RPMI7951 (cell line): ENCODE measurements at places on chromosomes 2 and 18. TPM values are rescaled to one million over a fixed set of nuclear protein-coding genes. Genes with fewer than 3 reads are reported as not detected.

- DNase-seq = no peak
Observed at GRCh38 chr18:66103550-66103949, 352.7 kb downstream of the CDH7 start.

DNA sequence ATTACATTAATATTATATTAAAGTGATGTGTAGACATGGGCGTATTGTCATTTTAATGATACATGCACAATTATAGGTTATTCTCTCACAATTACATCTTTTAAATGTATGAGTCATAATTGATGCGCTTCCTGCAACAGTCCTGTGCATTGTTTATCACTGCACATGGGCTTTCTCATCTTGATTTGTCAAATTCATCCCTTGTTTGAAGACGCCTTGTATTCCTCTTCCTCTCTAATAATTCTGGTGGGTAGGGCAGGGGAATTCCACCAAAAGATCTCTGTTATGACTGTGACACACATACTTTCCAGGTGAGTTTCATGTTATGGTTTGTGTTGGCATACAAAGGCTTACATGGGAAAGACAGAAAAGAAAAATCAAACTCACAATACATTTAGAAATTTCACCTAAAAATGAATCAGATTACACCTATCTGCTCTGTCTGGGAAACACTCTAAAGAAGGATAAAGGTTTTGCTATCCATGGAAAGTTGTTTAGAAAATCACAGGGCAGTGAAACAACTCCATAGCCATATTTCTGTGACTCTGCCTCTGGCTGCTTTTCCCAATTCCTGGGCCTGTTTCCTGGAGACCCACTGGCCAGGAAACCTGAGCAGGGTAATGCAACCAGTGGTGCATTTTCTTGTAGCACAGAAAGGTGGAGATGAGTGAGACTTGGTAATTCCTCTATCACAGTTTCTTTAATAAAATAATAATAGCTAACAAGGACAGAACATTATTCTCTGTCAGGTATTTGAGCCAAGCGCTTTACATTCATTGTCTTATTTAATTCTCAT, 13.2 kb downstream of the SLC9A2 start:
- no peak for DNase-seq

GRCh38 chr2:70941701-70942100, 6.0 kb downstream of the ATP6V1B1 start:
- no peak for DNase-seq

GRCh38 chr2:98348066-98348561, 1.9 kb downstream of the CNGA3 start:
- DNase-seq = peak; percentile 33

DNA sequence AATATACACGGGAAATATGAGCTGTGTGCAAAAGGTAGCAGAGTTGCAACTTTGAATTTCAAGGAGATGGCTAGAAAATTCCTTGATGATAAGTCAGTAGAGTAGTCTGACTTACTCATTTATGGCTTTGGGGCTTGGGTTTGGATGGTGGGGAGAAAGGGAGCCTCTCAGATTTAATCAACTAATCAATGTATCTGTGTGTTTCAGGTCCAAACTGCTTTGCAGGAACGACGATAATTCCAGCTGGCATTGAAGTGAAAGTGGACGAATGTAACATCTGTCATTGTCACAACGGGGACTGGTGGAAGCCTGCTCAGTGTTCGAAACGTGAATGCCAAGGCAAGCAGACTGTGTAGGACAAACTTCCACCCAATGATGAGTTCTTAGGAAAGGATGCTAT, 164.6 kb downstream of the VWC2L start:
- no peak for DNase-seq

DNA sequence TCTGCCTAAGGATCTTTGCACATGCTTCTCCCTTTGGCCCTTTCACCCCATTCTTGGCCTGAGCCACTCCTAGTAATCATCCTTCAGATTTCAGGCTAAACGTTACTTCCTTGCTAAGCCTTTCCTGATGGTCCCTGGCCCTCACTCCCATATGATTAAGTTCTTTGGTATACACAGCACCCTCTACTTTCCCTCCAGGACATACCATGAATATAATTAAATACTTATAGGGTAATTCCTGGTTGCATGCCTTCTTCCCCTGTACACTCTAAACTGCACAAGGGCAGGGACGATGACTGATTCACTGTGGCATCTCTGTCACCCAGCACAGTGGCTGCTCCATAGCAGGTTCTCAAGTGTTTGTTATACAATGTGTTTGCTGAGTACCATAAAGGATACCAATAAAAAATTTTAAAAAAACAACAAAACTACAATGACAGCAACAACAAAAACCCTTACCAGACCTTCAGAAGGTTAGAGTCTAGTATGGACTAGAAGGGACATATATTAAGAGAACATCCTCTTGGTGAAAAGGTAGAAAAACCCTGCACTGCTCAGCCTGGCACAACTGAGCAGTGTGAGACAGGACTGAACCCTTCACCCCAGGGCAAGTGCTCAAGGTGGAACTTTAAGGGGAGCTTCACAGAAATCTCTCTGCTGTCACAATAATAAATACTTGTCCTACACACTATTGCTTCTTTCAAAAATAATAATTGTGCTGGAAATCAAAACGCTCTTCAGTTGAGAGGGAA, 76.2 kb downstream of the AAK1 start:
- DNase-seq = peak; percentile 46

DNA sequence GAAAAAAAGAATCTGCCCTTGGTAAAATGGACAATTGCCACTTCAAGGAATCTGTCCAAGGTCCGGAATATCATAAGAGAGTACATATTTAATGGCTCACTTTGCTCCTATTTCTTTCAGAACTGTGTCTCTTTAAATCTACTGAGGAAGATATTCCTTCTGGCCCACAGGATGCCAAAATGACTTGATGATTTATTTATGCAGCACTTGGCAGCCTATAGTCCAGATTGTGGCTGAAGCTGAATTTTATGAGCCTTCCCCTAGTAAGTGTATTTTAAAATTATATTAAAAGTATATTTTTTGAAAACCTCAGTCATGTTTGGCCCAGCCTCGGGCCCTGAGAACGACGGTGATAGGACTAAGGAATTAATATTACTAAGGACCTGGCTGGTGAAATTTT, 465.1 kb upstream of the HNRNPA3 start:
- DNase-seq = no peak

DNA sequence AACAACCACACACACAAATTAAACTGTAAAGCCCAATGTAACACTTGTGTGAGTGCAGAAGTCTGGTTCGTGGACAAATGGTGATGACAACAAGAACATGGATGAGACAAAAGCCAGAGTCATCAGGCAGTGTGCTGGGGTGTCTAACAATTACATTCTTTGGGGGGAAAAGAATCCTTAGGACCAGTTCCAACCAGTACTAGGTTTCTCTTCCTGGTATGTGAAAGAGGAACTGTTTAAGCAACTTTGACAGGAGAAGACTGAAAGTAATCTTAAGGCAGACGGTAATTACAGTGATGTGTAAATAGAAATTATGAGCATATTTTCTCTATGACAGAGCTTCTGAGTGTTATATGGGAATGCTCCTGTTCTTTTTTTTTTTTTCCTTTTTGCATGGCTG, 133.4 kb downstream of the AFF3 start:
- no peak for DNase-seq

DNA sequence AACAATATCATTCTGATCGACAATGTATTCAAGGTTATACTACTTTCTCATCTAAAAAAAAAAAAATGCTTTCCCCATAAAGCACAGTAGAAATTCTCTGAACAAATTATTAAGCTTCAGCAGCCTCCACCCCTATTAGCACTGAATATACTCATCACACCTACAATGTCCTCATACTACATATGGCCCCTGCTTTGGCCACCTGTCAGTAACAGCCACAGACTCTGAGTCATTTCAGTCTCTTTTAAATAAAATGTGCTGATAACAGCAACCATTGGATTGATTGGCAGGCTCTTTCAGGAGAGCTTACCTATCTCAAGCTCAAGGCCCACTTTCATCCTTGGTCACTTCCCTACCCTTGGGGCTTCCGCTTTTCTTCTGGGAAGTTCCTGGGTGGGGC, 236.7 kb downstream of the TMX3 start:
- no peak for DNase-seq

GRCh38 chr2:194380011-194380410, 1277.0 kb upstream of the SLC39A10 start:
- DNase-seq = no peak

DNA sequence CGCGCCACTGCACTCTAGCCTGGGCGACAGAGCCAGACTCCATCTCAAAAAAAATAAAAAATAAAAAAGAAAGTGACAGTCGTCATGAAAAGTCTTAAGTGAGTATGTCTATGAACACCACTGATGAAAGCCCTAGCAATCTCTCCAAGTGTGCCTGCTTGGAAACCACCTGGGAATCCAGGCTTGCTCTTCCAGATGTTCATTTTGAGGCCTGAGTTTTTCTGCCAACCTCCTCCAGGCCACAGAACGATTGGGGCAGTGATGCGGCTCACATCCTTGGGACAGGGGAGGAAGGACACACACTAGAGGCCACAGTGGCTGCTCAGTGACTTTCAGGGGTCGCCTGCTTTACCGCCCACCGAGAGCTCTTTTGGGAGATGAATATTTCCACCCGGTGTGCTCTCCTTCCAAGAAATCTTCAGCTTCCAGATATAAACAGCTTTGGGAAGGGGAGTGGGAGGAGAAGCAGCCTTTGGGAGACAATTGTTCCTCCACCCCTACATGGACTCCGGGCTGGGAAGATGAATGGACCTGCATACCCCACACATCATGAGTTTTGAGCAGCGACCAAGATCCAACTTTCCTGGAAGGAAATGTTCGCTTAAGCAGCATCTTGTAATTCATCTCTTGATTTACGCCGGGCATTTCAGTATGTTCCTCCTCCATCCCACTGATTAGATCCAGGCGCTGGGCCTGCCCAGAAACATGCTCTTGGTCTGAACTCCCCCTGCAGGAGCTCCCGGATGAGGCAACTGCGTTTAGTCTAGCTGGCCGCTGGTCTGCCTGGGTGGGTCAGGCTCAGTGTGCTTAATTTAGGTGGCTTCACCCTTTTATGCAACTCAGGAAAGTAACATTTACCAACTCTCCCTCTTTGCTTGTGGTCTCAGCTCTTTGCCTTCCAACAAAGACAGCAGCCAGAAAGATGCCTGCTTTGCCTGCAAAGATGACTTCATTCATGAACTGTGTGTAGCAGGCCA, 6.2 kb upstream of the ARMC9 start:
- peak; percentile 84 for DNase-seq

DNA sequence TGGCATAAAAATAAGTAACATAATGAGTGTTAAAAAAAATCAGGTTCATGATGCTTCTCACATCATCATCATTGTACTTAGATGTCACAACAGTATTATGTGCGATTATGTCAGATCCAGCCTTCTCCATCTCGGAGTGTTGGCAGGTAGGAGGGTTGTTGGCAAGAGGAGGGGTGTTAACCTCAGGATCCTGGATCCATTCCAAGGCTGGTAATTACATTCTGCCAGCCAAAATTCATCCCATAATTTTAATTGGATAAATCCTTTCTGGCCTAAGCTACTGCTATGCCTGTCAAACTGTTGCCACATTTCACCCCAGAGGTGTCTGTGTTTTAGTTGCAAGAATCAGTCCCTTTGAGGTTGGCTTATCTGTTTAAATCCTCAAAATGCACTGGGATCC, 891 bp upstream of the FTCDNL1 start:
- no peak for DNase-seq

GRCh38 chr2:216220976-216221375, 111.8 kb downstream of the XRCC5 start:
- DNase-seq = no peak

DNA sequence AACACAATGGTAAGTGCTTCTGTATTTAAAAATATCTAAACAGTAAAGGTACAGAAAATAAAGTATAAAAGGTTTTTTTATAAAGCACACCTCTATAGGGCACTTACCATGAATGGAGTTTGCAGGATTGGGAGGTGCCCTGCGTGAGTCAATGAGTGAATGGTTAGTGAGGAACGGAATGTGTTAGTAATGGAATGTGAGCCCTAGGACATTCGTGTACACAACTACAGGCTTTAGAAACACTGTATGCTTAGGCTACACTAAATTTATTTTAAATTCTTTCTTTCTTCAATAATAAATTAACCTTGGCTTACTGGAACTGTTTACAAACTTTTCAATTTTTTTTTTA, 337.9 kb upstream of the SLC39A10 start:
- peak; percentile 78 for DNase-seq

- DNase-seq = no peak
Observed at GRCh38 chr2:96843538-96844268, at the start of gene ANKRD23. Gene ANKRD23, minus strand, starts transcription at chr2:96844021. Its CDS starts 29 bp downstream, at chr2:96843992.

GRCh38 chr2:3526871-3527270, 7.5 kb upstream of the ADI1 start:
- DNase-seq = no peak

DNA sequence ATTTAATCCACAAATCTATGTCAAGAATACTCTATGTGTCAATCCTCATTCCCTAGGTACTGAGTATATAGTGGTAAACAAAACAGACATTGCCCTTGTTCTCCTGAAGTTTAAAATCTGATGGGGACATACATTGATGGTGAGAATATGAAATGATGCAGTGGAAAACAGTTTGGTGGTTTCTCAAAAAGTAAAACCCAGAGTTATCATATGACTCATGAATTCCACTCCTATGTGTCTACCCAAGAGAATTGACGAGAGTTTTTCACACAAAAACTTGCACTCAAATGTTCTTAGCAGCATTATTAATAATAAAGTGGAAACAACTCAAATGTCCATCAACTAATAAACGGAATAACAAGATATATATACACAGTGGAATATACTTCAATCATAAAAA, 586.7 kb downstream of the CCDC85A start:
- peak; percentile 5 for DNase-seq

Gene PLA2R1
- 6.9 and 7.6 TPM in 2 replicates for total RNA-seq

Gene CYTIP
- 0.72 and 1.8 TPM in 2 replicates for total RNA-seq

Gene C2orf92
- 3.3 and 4.9 TPM in 2 replicates for total RNA-seq

Gene MALL
- 3.8 and 4.2 TPM in 2 replicates for total RNA-seq

Gene PMS1
- 27.3 and 30.3 TPM in 2 replicates for total RNA-seq

Gene CNGA3
- total RNA-seq = not detected in 2 replicates

Gene FAM228B
- 3.5 and 3.7 TPM in 2 replicates for total RNA-seq

Gene FAM110C
- total RNA-seq = not detected in 2 replicates

Gene CDH20
- not detected in 2 replicates for total RNA-seq
